ENCODE measurements at places on chromosomes 7 and 10.

DNA sequence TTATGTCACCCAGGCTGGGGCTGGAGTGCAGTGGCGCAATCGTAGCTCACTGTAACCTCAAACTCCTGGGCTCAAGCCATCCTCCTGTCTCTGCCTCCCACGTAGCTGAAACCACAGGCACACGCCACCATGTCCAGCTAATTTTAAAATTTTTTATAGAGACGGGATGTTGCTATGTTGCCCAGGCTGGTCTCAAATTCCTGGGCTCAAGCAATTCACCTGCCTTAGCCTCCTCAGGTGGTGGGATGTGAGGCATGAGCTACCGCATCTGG, 123.2 kb upstream of the PARD3 start:
- no peak for DNase-seq

GRCh38 chr10:12973149-12973718, 28.3 kb downstream of the CCDC3 start:
- DNase-seq: no peak

DNA sequence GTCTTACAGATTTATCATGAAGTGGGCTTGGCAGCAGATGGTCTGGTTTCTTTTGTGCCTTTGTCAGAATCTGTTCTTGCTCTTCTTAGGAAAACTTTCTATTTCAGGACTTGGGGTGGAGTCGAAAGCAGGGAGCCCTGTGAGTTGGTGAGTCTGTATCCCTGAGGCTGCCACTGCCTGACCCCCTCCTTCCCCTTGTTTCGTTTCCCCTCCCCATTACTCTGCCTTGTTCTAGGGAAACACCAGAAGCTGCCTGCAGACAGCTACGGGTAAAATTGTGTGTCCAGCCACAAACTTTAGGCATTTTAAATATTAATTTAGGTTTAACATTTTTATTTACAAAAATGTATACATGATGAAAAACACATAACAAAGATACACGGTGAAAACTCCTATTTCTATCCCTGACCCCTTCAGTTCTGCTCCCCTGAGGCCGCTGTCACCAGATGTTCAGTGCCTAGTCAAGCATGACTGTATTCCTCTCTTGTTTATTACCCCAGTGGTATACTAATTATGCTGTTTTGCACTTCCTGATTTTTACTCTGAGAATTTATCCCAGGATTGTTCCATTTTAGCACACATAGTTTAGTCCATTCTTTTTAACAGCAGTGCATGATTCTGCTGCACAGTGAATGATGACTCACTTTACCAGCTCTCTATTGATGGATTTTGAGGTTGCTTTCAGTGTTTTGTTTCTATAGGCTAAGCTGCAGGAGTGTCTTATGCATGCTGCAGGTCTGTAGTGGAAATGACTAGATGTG, 9.1 kb downstream of the TSPAN14 start:
- peak; percentile 45 for DNase-seq

GRCh38 chr10:89377705-89378637, at the start of gene IFIT1B:
IFIT1B (plus strand) TSS chr10:89378056; CDS start chr10:89378136, 80 bp downstream.
- DNase-seq: no peak

- no peak for DNase-seq
These were observed 8.5 kb upstream of the CHCHD1 start for GRCh38 chr10:73773152-73773879.

DNA sequence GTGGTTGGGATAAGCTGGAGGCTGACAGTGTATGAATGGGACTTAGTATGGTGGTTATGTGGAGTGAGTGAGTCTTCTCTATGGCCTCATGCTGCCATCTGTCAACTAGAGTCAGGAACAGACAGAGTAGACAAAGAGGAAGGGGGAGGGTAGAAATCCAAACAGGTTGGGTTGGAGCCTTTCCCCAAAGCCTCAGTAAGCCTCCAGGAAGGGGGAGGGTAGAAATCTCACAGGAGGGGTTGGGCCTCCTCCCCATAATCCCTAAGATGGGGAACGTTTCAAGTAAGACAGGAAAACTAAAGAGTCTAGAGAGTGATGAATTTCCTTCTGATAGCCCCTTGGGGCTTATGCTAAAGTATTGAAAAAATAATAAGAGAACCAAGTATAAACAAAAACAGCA, 2.0 kb upstream of the AKR1B15 start:
- no peak for DNase-seq

GRCh38 chr7:39691821-39692220, 68.4 kb downstream of the RALA start:
- DNase-seq: no peak

DNA sequence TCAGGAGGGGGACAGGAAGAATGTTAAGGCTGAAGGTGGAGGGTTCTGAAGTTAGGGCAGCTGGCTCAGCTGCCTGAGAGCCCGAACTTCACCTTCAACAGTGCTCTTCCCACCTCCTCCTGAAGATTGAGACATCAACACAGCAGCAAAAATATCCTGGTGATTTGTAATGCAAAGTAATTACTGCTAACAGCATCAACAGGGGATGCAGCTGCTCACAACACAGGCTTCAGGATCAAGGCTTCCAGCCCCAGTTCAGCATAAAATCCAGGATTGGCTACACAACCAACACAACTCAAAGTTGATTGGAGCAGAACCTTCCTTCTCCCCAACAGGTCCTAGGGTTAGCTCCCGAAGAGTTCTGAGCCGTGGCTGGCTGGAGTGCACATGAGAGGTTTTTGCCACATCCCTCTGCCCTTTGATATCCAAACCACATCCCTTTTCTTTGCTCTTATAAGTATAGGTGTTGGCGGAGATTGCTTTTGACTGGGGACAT, 242.4 kb downstream of the KIAA1217 start:
- no peak for DNase-seq

GRCh38 chr7:120053390-120053961, 219.5 kb upstream of the KCND2 start:
- DNase-seq: no peak

- DNase-seq: no peak
These were observed 485.1 kb upstream of the KLF6 start for GRCh38 chr10:4270116-4270515.

- DNase-seq: no peak
These were observed 98.8 kb upstream of the MACROH2A2 start for GRCh38 chr10:69953851-69954250.

DNA sequence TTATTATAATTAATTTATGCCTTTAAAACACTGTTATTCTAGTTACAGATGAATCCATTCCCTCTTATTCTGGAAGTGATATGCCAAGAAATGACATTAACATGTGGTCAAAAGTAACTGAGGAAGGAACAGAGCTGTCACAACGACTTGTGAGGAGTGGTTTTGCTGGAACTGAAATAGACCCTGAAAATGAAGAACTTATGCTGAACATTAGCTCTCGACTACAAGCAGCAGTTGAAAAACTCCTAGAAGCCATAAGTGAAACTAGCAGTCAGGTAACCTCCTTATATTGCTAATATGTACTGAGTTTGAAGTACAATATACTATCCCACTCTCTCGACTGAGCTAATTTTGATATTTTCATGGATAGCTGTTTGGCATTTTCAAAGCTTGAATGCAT, 81.6 kb downstream of the CYP51A1 start:
- no peak for DNase-seq

DNA sequence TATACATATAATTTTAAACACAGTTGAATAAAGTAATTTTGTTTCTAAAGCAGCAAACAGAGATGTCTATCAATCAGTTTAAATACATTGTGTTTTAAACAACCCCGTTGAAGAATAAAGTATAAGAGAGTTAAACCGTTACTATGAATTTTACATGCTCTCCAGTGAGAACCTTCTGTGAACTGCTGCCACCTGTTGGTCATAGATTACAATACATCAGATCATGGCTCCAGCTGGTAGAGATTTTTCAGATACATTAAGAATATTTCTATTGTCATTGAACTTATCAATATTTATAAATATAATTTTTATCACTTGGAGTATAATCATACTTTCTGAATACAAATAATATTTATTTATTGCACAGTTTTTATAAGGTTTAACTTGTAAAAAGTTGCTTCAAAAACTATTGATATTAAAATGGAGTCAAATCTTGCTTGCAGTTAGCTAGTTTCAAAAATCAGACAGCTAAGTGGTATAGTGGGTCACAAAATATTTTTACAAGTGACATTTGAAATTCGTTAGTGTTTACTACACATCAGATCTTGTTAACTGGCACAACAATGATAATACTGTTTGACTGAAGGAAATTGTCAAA, 561.2 kb upstream of the PHF14 start:
- DNase-seq: no peak

DNA sequence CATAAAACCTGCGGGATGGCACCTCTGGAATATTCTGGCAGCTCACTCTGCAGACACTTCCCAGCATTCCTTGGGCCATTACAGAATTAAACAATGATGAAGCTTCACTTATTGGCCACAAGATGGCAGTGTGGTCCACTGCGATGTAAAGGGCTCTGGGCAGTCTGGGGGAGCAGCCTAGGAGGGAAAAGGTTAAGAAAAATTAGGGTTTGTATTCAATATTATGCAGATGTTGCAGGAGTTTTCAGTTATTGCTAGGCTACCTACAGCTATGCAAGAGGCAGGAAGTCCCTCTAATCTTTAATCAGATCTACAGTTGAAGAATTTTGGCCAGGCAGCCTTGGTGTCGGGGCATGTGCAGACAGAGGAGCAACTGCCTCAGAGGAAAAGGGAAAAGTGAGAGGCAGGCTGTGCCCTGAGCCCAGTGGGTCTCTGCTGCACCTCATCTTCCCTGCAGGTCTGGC, 233.2 kb upstream of the PRSS1 start:
- DNase-seq: peak; percentile 47

DNA sequence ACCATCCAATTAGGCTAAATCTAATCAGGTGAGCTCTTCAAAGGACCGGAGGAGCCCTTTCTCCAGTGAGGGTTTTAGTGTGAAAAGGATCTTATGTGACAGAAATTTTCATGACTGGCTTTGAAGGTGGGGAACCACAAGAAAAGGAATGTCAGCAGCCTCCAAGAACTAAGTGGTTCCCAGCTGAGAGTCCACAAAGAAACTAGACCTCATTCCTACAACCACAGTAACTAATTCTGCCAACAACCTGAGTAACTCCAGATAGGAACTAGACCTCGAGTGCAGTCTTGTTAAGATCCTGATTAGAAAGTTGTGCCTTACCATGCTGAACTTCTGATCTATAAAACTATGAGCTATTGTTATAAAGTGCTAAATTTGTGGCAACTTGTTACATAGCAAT, 51.3 kb downstream of the PCLO start:
- DNase-seq: no peak

DNA sequence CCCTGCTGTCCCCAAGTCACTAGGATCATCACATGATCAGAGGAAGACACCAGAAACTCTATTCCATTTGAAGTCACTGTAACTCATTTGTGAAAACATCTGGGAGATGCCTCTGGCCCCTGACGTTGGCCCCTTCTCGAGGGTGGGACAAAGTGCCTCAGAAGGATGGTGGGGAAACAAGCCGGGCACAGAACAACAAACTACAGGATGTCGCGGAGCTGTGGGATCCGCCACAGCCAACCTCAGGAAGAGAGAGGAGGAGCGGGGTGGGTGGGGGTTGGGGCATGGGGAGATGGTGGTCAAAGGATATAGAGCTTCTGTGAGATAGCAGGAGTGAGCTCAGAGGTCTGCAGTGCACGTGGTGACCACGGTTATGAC, 265.6 kb upstream of the TCERG1L start:
- DNase-seq: peak; percentile 12

DNA sequence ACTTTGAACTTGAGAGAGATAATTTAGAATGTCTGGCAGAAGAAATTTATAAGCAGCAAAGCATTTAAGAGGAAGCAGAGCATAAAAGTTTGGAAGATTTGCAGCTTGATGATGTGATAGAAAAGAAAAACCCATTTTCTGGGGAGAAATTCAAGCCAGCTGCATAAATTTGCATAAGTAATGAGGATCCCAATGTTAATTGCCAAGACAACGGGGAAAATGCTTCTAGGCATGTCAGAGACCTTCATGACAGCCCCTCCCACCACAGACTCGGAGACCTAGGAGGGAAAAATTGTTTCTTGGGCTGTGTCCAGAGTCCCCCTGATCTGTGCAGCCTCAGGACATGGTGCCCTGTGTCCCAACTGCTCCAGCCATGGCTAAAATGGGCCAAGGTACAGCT, 263.6 kb upstream of the POT1 start:
- no peak for DNase-seq

GRCh38 chr7:106372126-106372525, 87.3 kb upstream of the NAMPT start:
- DNase-seq: no peak

DNA sequence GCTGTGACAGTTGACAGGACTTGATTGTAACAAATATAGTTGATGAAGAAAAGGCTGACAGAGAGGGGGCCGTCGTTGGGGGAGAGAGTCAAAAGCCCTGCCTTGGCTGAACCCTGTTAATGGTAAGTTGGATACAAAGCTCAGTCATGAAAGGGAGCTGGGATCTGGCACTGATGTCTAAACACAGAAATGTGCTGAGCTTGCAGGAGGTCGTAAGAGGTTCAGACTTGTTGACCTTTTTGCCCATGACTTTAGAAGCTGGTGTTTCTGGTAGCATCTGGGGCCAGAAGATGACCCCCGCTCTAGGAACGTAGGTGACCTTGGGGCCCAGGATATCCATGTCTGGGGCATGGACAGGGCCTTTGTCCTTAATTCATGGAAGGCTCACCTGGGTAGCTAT, 294.7 kb downstream of the TCF7L2 start:
- no peak for DNase-seq

GRCh38 chr7:73968487-73968886, 59.5 kb upstream of the ELN start:
- DNase-seq: no peak

- DNase-seq: no peak
These were observed 71.1 kb downstream of the ATAD1 start for GRCh38 chr10:87746911-87747310.

DNA sequence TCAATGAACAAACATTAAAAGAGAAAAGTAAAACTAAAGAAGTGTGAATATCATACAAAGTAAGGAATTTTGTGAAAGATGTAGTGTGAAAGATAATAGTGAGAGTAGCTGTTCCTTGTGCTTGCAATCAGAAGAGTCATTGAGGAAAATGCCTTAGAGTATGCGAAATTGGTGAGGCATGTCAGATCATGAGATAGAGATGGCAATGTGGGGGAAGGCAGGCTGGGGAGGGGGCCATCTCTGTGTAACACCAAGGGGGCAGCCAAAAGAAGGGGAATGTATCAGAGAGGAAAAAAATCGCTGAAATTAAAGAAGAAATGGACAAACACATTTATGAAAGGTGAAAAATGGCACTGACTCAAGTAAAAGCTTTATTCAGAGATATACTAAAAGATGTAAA, 19.6 kb upstream of the PRKAR2B start:
- DNase-seq: no peak

DNA sequence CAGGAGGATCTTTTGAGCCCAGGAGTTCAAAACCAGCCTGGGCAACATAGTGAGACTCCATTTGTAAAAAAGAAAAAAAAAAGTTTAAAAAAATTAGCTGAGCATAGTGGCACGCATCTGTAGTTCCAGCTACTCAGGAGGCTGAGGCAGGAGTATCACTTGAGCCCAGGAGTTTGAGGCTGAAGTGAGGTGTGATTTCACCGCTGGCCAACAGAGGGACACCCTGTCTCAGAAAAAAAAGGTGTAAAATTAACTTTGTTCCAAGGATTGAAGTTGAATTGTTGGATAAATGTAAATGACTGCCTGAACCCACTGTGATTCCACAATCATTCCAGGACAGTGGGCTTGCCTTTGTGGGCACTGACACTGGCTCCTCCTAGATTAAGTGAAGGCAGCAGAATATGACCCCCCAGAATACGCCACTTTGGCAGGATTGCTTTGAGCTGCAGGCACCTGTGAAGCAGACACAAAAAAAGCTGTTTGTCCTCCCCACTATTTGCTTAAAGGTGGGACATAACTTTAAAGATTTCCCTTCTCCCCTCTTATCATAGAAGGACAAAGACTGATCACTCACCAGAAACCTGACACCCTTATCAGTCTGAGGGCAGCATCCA, 57.2 kb upstream of the FOXI2 start:
- no peak for DNase-seq
